CD4-positive, alpha-beta T cell treated with Interleukin-6 at 100 ng/mL for 8 hours (primary cell): ENCODE measurements at places on chromosomes 6 and 20.

- DNase-seq = no peak
Measured at GRCh38 chr6:16493112-16493511, 254.7 kb downstream of the GMPR start.

DNA sequence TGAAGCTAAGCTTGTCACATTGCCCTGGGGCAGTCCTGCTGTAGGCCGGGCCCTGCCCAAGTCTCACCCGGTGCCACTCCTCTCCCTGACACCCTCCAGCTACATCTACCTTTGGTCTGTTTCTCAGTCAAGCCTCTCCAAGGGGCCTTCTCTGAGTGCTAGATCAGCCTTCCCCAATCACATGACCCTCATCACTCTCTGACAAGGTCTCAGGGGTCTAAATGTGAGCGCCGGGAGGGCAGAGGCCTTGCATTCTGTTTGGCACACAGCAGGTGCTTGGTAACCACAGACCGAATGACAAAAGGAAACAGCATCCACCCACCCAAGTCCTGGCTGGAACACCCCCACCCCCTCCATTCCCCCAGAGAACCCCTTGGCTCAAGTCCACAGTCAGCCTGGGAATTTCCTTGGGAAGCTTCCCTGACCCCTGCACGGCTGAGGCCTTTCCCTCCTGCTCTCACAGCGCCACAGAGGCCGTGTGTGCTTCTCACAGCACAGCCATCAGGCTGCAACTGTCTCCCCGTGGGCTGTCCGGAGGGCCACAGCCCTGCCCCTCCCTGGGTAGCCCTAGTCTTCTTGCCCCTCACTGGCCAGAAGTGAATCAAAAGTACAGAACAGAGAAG, 32.9 kb downstream of the PKIG start:
- no peak for DNase-seq

GRCh38 chr6:143223895-143224294, 163.2 kb downstream of the AIG1 start:
- DNase-seq = no peak

GRCh38 chr6:90184334-90185298, 112.0 kb downstream of the BACH2 start:
- no peak for DNase-seq

DNA sequence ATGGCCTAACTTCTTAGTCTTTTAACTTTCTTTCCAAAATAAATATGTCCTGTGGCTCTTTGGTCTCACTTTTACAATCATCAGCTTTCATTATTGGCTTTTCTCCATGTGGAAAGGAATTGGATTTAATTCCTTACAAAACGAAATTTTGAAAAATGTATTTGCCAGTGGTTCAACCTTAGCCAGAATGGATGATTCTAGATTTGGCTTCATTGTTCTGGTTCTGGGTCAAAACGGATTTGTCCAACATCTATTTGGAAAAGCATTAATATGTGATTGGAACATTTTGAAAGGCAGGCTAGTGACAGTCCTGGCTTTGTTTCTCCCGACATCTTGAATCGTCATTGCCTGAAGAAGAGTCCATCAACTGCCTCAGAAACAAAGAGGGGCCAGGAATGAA, 59.2 kb downstream of the TENT5A start:
- no peak for DNase-seq

GRCh38 chr20:36792422-36792821, 18.9 kb upstream of the DSN1 start:
- no peak for DNase-seq

DNA sequence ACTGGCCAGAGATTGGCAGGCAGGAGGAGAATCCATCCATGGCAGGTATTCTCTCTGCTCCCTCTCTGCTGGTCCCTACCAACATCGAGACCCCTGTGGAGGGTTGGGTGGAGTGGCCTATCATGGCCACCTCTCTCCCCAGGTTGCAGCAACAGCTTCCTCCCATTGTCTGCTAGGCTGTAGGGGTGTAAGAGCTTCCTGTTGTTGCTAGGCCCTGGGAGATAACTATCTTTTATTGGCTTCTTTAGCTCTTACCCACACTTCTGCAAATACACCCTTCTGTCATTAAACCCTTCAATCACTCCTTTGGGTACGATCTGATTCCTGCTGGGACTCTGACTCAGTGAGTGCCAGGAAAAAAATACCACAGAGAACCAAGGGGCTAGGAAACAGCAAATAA, 66.6 kb upstream of the FAM184A start:
- DNase-seq = no peak
